Activated CD8-positive, alpha-beta memory T cell treated with anti-CD3 and anti-CD28 coated beads for 1 hour (primary cell): ENCODE measurements at places on chromosomes 6 and 20.

DNA sequence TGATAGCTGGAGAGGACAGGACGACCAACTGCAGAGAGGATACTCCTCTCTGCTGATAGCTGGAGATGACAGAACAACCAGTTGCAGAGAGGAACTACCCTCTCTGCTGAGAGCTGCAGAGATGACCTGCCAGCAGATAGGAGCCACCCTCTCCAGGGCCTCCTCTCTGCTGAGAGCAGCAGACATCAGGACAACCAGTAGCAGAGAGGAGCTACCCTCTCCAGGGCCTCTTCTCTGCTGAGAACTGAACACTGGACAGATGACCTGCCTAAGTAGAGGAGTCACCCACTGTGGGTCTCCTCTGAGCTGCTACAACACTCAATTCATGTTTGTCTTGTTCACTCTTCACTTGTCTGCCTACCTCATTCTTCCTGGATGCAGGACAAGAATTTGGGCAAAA, 27.3 kb upstream of the ZBTB24 start:
- no peak for DNase-seq

DNA sequence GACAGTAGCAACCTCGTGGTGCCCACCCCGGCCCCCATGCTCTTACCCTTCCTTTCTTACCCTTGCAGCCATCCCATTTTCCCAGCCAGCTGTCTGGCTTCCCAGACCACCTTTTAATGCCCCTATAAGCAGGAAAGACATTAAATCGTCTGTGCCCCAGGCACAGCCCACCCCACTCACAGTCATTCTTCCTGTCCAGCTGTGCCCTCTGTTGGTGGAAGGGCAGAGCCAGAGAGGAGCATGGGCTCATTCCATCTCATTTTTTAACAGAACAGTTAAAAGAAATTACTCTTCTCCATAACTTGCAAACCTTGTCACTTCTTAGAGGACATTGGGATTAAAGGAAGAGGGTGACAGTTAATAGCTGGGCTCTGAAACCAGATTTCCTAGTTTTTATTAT, 240.5 kb downstream of the NRN1 start:
- DNase-seq: no peak

GRCh38 chr6:109008537-109009235, 86.0 kb downstream of the SESN1 start:
- no peak for DNase-seq

GRCh38 chr6:25487012-25487411, 165.0 kb upstream of the SCGN start:
- no peak for DNase-seq

- peak; percentile 73 for DNase-seq
Measured at GRCh38 chr20:33686100-33686983, at the start of gene E2F1. E2F1 (minus strand) TSS chr20:33686385; CDS start chr20:33686264, 121 bp downstream.

- DNase-seq: no peak
Measured at GRCh38 chr6:128964233-128964755, 81.4 kb downstream of the LAMA2 start.

GRCh38 chr6:132132924-132133639, 181.9 kb upstream of the CCN2 start:
- no peak for DNase-seq

- no peak for DNase-seq
Measured at GRCh38 chr20:63294536-63294900, 1.5 kb downstream of the COL20A1 start.

DNA sequence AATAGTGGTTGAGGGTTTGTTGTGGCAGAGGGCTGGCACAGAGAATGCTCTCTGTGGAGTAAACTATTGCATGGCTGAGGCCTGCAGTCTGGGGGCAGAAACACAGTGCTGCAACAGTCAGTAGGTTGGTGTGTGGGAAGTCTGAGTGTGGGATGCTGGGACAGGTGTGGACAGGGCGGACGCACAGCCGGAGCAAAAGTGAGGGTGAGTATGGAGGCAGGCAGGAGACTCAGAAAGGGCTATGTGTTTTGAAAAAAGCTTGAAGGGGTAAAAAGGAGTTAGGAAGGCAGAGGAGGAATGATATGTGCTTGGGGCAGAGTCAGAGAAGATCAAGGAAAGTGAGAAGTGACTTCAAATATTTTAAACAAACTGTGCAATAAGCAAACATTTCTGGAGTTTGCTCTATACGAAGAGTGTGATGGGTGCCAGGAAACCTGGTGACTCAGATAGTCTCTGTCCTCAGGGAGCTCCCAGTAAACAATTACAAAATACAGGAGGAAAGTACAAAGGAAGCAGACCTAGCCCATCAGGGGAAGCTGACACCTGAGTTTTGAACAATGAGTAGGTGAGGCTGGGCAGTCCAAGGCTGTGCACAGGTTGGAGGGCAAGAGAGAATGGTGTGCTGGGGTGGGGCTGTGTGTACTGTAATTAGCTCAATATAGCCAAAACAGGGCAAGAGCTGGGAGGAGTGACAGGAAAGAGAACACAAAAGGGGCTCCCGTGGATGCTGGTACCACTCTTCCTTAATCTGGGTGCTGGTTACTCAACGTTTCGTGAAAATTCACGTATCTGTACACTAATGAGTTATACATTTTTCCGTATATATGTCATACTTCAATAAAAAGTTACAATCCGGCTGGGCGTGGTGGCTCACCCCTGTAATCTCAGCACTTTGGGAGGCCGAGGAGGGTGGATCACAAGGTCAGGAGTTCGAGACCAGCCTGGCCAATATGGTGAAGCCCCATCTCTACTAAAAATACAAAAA, 55.2 kb downstream of the PIGU start:
- no peak for DNase-seq

GRCh38 chr6:159299566-159299965, 130.4 kb downstream of the FNDC1 start:
- no peak for DNase-seq

GRCh38 chr6:109325400-109325801, 56.9 kb downstream of the CD164 start:
- no peak for DNase-seq

GRCh38 chr20:46898423-46898822, 3.8 kb downstream of the EYA2 start:
- DNase-seq: no peak

DNA sequence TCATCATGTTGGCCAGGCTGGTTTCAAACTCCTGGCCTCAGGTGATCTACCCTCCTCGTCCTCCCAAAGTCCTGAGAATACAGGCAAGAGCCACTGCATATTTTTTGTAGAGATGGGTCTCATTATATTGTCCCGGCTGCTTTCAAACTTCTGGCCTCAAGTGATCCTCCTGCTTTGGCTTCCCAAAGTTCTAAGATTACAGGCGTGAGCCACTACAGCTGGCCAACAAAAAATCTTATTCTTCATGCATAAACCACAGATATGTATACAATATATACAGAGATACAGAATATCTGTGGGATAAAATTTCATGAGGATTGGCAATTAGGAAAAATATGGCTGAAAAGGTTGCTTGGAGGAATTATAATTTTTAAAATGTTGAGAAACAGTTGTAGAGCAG, 49.9 kb downstream of the SLC35A1 start:
- DNase-seq: no peak

DNA sequence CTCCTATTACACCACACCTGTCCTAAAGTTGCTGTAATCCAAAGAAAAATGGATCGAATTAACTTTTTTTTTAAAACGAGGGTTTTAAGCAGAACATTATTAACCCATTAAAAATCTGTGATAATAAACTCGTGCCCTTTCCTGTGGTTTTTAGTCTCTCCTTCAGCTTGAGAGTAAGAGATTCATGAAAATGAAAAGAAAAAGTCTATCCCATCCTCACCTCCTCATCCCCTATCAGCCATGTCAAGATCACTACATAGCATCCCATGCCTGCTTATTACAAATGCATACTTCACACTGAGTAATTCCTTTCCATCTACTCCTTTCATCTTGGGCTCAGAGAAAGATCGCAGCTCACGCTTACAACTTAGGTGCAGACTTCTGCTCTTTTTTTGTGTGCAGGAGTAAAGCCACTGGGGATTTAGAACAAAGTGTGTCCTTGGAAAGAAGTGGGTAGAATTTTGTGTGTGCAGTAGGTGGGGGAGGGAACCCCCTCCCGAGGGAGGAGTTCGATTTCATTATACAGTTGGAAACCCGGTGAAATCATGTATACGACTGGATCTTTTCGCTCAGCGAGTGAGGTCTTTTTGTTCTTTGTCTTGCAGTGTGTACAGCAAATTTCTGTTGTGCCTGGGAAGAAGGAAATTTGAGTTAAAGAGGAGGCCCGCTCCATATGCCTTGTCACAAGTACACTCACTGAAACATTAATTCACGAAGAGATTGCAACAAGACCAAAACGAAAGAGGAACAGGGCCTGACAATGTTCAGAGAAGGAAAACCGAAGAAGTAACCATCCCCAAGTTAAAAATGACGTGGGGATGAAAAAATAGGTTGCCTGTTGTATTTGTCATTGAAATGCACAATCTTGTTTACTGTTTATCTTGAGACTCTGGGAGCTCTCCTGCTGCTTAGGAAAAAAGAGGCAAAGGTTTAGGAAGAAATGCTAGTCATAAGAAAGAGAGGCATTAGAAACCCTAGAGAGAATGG, 146.5 kb upstream of the ZNF217 start:
- no peak for DNase-seq

- DNase-seq: no peak
Measured at GRCh38 chr6:44020664-44021425, 106.4 kb downstream of the MRPL14 start.

GRCh38 chr6:33079580-33079979, 3.8 kb downstream of the HLA-DPB1 start:
- no peak for DNase-seq

DNA sequence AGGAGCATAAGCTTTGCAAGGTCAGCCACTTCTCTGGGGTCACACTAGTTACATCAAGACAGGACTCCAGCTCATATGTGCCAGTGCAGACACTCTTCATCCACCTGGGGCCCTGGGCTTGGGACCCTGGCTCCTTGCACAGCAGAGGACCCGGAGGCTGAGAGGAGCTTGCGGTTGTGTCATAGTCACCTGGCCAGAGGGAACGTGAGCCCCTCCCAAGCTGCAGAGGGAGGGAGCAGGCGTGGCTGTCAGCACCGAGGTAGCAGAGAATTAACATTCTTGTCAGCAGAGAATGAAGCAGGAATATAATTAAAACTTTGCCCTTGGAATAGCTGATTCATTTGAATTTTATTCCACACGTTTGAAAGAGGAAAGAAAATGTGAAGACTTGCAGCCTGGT, 36.8 kb downstream of the BCAS4 start:
- no peak for DNase-seq
